Activated T-cell treated with anti-CD3 and anti-CD28 coated beads, Interleukin-2, amount 50 U/mL, for 4 hours (primary cell): ENCODE measurements at places on chromosomes 7 and 10. TPM values are rescaled to one million over a fixed set of nuclear protein-coding genes. Genes with fewer than 3 reads are reported as not detected.

ZNF316 gene
- 32.1 TPM for total RNA-seq

SCART1 gene
- total RNA-seq, result 1.1 TPM

SPDYE6 gene
- total RNA-seq, result not detected

RBM48 gene
- 12.4 TPM for total RNA-seq

PPP1R3A gene
- total RNA-seq, result not detected

SFR1 gene
- total RNA-seq, result 11.9 TPM

AGBL3 gene
- total RNA-seq, result 2.7 TPM

RAMP3 gene
- total RNA-seq, result not detected

PDLIM1 gene
- total RNA-seq, result 1.2 TPM

TMEM213 gene
- total RNA-seq, result not detected

PAXIP1 gene
- 26.2 TPM for total RNA-seq

PSMG3 gene
- 75.8 TPM for total RNA-seq

NUTM2E gene
- 0.08 TPM for total RNA-seq

BAMBI gene
- 1.1 TPM for total RNA-seq

PRKG1 gene
- 0.08 TPM for total RNA-seq

EN2 gene
- total RNA-seq, result not detected

ZNF804B gene
- not detected for total RNA-seq

DGKB gene
- total RNA-seq, result not detected

WEE2 gene
- total RNA-seq, result not detected

TES gene
- 38.0 TPM for total RNA-seq

BRI3 gene
- 58.1 TPM for total RNA-seq

TRIL gene
- 0.05 TPM for total RNA-seq

CALHM1 gene
- total RNA-seq, result not detected

FEZF1 gene
- total RNA-seq, result not detected

TRIM73 gene
- 4.7 TPM for total RNA-seq

DHX32 gene
- total RNA-seq, result 9.3 TPM

CYP3A4 gene
- not detected for total RNA-seq

NKX1-2 gene
- total RNA-seq, result not detected

BET1 gene
- 18.5 TPM for total RNA-seq

KRIT1 gene
- 30.4 TPM for total RNA-seq

MKX gene
- 0.95 TPM for total RNA-seq

SLC39A12 gene
- not detected for total RNA-seq

HBP1 gene
- 16.2 TPM for total RNA-seq

TACR2 gene
- 0.11 TPM for total RNA-seq

FRAT2 gene
- total RNA-seq, result 11.7 TPM

GCK gene
- total RNA-seq, result 1.3 TPM

DKK1 gene
- 0.46 TPM for total RNA-seq

ADAM12 gene
- total RNA-seq, result 0.34 TPM

PON3 gene
- not detected for total RNA-seq

OR2AE1 gene
- not detected for total RNA-seq

SUMF2 gene
- 110 TPM for total RNA-seq

GDF10 gene
- 0.37 TPM for total RNA-seq

SYT15B gene
- 0.11 TPM for total RNA-seq

AKR1C1 gene
- total RNA-seq, result 0.78 TPM

MACROH2A2 gene
- 2.0 TPM for total RNA-seq

MCM10 gene
- total RNA-seq, result 55.4 TPM

CCDC146 gene
- total RNA-seq, result 0.24 TPM

UPK3BL1 gene
- 22.0 TPM for total RNA-seq

MYH16 gene
- total RNA-seq, result not detected

HTR7 gene
- not detected for total RNA-seq

PRSS1 gene
- total RNA-seq, result 9.2 TPM

CHAT gene
- total RNA-seq, result not detected

SFRP4 gene
- total RNA-seq, result not detected

HIF1AN gene
- total RNA-seq, result 48.7 TPM

MMP21 gene
- total RNA-seq, result not detected

BMPER gene
- total RNA-seq, result not detected

TMEM130 gene
- total RNA-seq, result not detected

PHKG1 gene
- total RNA-seq, result 1.8 TPM
